ENCODE measurements at places on chromosomes 5 and 9.

GRCh38 chr5:176781638-176782570, 28.5 kb upstream of the UNC5A start:
- DNase-seq, result no peak

- no peak for DNase-seq
Observed at GRCh38 chr9:120018550-120018949, 561.4 kb downstream of the CDK5RAP2 start.

DNA sequence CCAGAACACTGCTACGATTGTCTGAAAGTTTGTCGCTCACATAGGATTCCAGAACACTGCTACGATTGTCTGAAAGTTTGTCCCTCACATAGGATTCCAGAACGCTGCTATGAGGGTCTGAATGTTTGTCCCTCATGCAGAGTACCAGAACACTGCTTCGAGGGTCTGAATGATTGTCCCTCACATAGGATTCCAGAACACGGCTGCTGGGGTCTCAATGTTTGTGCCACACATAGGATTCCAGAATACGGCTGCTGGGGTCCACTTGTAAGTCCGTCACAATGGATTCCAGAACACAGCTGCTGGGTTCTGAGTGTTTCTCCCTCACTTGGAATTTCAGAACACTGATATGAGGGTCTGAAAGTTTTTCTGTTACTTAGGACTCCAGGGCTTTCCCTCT, 203.3 kb downstream of the FOXD4L6 start:
- DNase-seq, result no peak

GRCh38 chr5:83474991-83475390, 3.4 kb downstream of the VCAN start:
- no peak for DNase-seq

DNA sequence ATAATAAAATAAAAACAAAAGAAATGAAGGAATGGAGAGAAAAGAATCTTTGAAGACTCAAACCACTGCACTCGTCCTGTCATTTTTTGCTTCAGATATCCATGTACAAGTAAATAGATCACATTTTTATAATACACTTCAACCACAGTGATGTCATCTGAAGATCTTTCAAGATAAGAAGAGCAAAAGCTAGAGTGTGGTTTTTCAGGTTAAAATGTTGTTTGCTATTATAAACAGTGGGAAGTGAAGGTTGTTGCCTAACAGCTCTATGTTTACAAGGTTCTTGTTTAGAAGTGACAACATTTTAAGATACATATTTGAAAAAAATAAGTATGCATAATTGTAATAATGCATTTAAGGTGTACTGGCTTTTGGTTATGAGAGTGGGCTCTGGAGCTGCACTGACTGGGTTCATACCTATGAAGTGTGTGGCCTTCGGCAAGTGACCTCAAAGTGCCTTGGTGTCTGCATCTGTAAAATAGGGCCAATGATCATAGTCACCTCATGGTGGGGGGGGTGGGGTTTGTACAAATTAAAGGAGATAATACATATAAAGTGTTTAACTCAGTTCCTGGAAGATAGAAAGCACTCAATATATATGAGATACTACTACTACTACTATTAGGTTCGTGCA, 45.5 kb upstream of the IL7R start:
- no peak for DNase-seq

GRCh38 chr5:64811050-64811640, 42.4 kb downstream of the CWC27 start:
- DNase-seq, result no peak

GRCh38 chr9:101367323-101367722, 17.5 kb downstream of the BAAT start:
- DNase-seq, result no peak

DNA sequence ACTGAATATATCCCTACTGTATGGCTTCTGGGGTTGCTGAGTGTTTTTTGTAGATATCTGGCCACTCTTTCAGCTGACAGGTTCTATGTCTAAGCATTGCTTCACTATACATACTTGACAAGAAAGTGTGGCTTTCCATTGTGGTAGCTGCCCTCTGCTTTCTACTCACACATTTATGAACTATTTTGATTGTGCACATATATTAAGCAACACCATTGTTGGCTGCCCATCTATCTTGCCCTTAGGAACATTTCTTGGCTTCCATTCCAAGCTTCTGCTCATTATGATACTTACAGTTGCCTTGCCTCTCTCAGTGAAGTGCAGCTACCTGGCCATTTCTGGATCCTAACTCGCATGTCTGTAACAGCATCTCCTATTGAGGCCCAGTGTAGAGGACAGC, 153.6 kb upstream of the MOCS2 start:
- no peak for DNase-seq

DNA sequence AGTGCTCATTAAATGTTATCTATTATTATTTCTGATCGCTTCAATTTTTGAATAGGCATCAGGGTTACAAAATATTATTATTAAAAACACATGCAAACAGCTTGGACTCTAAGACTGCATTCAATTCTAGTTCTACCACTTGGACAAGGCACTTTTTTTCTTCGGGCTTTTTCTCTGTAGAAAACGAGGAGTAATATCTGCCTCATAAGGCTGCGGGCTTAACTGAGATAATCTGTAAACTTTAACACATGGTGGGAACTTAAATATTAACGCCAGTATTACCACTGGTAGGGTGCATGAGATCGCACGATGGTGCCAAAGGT, 511 bp upstream of the SPDL1 start:
- no peak for DNase-seq

- DNase-seq, result no peak
Observed at GRCh38 chr9:6488395-6488794, 75.4 kb downstream of the UHRF2 start.

GRCh38 chr9:8558176-8558575, 758.6 kb upstream of the DMAC1 start:
- DNase-seq, result no peak

- no peak for DNase-seq
Observed at GRCh38 chr5:52269859-52270258, 517.9 kb upstream of the ITGA1 start.

DNA sequence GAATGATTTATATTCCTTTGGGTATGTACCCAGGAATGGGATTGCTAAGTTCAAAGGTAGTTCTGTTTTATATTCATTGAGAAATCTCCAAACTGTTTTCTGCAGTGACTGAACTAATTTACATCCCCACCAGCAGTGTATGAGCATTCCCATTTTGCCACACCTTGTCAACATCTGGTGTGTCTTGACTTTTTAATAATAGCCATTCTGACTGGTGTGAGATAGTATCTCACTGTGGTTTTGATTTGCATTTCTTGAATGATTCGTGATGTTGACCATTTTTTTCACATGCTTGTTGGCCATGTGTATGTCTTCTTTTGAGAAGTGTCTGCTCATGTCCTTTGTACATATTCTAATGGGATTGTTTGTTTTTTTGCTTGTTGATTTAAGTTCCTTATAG, 421.5 kb downstream of the KIAA0825 start:
- DNase-seq, result no peak

DNA sequence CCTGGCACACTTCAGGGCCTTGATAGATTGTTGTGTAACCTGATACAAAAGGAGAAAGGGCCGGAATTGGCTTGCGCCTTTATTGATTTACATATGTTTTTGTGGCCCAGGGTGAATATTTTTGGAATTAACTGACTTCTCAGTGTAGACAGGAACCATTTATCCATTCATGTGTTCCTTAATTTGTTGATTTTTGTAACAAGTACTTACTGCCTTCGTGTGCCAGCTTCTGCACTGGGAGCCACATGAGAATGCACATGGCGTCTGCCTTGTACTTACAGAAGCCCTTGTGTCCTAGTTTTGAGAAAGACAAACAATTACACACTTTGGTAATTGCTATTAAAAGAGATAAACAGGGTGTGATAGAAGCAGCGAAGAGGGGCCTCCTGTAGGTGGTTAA, 26.4 kb downstream of the EHMT1 start:
- DNase-seq, result no peak

- no peak for DNase-seq
Observed at GRCh38 chr5:83034528-83035207, 42.5 kb downstream of the TMEM167A start.

DNA sequence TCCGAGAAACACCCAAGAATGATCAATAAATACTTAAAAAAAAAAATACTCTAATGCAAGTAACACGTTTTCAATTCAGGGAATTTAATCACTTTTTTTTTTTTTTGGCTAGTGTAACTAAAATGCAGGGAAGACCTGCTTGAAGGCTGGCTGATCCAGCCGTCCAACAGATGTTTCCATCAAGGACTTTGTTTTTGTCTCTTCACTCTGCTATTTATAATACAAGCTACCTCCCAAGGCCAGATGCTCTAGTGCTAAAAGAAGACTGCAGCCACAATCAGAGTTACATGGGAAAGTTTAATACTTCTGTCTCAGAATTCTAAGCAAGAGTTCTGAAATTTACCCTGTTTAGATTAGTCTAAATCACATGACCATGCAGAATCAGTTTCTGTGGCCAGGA, 14.5 kb downstream of the TBCA start:
- DNase-seq, result no peak

DNA sequence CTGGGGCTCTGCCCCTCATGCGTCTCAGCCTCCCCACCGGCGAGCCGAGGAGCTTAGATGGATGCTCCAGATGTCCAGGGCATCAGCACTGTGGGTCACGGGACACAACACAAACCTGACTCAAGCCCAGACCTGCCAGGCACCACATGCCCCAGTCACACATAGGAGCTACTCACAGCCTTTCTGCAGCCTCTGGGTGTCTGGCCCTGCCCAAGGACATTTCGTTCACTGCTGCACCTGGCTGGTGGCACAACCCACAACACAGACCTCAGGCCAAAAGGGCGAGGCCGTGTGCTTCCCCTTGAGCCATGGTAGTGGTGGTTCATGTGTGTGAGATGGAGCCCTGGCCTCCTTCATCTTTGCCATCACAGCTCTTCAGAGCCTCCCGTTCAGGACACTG, 89.6 kb upstream of the FCN2 start:
- DNase-seq, result no peak

- no peak for DNase-seq
Observed at GRCh38 chr9:130192382-130192999, 20.3 kb downstream of the NCS1 start.

- DNase-seq, result no peak
Observed at GRCh38 chr5:15085671-15086070, 214.1 kb upstream of the ANKH start.

GRCh38 chr9:36191686-36192085, 965 bp downstream of the CLTA start:
- DNase-seq, result no peak

DNA sequence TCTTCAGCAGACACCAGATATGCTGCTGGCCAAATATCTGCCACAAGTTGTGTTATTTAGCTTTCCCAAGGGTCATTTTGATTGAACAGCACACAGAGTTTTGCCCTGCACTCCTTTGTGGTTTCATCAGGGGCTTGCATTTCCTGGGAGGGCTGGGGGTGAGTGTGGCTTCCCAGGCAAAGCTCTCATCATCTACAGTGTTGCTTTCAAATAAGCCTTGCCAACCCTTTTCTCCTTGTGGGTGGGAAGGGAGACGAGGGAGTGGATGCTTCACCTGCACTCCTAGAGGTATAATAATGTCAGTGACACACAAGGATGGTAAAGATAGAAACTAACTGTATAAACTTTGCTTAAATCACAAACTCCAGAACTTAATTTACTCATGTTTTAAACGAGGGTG, 107.0 kb downstream of the MARCHF11 start:
- no peak for DNase-seq

GRCh38 chr5:145633474-145633873, 201.7 kb downstream of the PRELID2 start:
- DNase-seq, result no peak

- no peak for DNase-seq
Observed at GRCh38 chr9:34139477-34140146, 13.1 kb upstream of the DCAF12 start.

GRCh38 chr9:3136230-3136629, 292.3 kb upstream of the PUM3 start:
- DNase-seq, result no peak

DNA sequence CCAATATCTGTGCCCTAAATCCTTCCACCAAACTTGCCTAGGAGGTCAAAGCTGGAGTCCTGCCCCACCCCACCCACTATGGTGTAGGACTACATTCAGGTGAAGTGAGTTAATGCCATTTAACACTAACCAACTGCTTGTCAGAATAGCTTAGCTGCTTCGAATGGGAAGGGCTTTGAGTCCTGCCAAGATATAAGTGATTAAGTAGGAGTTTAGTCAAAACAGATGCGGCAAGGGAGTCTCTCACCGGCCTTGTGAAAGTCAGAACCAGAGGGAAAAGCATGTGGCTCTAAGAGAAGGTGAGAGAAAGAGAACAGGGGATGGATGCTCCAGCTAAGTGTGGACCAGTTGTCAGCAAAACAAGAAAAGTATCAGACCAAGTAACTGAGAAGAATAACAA, 132.6 kb downstream of the SPOCK1 start:
- no peak for DNase-seq

GRCh38 chr5:177370488-177371119, 12.9 kb downstream of the RGS14 start:
- no peak for DNase-seq

DNA sequence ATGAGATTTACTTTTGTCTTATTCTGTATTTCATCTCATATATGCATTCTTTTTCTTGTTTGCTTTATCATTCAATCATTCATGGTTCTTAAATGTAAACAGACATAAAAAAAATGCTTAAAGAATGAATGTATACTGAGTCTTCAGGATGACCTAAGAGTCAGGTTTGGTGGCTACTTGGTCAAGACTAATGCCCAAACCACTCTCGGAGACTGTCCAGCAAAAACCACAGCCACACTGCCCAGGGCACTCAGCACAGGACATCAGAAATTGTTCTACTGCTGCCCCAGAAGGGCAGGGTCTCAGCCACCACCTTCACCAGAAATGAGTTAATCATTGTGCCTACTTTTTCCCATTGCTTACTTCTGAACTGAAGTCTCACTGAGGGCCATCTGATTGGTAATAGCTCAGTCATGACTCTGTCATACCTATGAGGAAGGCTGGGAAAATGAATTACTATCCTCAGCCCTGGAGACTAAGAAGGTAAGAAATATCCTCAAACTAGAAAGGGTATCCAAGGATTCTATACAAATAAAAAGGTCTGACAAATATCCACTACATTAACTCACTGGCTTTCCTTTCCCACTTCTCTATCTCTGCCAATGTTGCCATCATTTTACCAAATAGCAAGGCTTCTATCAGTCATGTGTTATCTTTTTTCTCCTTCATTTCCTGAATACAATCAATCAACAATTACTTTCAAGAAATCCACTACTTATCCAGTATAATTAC, 236.1 kb downstream of the CETN3 start:
- DNase-seq, result no peak

DNA sequence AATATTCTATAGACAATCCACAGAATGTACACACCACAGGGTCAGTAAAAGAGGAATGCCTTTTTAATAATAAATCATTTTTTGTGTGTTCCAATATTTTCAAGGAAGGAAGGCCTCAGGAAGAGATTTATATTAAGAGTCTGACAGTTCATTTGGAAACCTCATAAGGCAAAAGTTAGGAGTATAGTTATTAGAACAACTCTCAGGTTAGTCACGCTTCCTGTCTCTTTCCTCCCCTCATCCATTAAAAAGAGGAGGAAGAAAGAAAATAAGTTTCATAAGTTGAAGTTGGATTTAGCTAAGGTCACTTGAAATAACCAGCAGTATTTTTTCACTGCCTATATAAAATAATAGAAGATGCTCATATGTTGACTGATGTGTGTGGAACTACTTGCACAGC, 863.2 kb downstream of the PTPRD start:
- no peak for DNase-seq

GRCh38 chr9:127021664-127022363, 100.6 kb downstream of the ANGPTL2 start:
- DNase-seq, result no peak
